Substantia nigra (tissue), 51 donors: ENCODE measurements at places on chromosomes 5 and 9.

DNA sequence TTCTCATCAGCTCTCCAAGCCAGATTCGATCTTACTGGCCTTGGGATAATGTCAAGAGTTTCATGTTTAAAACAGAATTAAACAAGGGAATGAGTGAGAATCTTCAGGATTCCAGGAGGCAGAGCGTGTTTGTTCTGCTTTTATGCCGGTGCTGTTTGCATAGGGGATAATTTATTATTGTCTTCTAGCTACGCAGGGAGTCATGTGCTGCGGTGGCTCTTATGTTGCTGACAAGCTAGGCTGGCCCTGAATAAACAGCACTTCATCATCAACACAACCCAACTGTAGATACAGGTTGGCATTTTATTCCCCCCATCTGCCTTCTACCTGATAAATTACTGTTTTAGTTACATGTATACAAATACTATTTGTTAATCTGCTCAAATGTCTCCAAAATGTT lies 47.1 kb upstream of the PCA3 start:
- no peak for DNase-seq

- peak; percentile 46 for DNase-seq
Measured at GRCh38 chr5:61603211-61603908, 271.3 kb downstream of the ZSWIM6 start.

- no peak for DNase-seq
Measured at GRCh38 chr5:95172659-95173058, 112.2 kb downstream of the MCTP1 start.

- no peak for DNase-seq
Measured at GRCh38 chr9:16864649-16865434, 5.6 kb downstream of the BNC2 start.

GRCh38 chr5:76404223-76405211 lies 1.4 kb downstream of the IQGAP2 start:
- DNase-seq = no peak

DNA sequence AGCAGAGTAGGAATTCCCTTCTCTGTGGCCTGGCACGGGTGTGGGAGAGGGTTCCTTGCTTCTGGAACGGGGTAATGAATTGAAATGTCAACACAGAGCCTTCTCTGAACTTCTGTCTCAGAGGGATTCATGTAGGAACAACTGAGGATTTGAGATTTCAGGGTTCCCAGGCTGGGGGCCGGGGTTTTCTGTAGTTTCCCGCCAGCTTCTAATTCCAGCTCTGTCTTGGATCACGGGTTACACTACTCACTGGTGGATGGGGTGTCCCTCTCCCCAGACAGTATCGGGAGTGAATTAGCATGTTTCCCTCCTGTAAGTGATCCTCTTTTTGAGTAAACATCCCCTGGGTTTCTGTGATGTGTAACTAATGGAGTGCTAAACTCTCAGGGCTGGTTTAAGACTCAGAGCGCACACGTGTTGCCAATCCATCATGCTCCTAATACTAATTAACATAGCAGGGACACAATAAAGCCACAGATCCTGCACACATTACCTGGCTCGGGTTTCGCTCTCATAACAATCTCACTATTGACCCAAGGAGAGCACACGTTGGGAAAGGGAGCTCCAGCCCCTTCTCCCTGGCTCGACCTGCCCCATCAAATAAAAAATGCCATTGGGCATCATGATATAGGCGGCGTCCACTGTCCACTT lies 18.1 kb upstream of the DMRT2 start:
- DNase-seq = no peak

DNA sequence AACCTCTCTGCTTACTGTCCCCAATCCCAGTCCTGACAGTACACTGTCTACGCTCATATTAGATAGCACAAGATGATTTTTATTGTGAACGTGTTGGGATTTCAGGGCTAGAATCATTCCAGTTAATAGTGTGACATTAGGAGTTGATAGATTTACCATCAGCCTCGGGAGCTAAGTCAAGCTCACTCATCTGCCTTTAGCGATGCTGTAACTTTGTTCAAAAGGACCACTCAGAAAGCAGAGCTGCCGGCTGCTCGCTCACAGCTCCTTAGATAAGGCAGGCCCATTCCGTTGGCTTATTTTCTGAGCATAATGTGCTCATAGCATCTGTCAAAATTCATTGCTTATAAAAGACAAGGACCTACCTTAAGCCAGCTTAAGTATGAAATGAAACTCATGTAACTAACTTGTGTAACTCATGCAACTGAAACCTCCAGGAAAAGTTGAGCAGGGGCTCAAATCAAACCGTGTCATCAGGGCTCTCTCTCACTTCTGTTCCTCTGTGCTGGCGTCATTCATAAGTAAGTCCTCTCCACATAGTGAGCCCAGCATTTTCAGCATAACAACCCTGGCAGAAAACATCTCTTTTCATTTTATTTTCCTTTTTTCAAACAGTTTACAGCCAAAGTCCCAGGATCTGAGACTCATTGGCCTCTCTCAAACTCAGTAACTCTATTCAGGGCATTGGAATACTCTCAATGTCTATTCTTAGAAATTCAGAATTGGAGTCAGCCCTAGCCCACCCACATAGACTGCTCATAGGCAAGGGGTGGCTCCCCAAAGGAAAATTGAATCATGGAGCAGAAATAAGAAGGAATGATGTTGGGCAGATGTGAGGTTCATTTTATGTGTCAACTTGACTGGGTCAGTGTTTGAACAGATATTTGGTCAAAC lies 208.8 kb downstream of the MAN2A1 start:
- no peak for DNase-seq

DNA sequence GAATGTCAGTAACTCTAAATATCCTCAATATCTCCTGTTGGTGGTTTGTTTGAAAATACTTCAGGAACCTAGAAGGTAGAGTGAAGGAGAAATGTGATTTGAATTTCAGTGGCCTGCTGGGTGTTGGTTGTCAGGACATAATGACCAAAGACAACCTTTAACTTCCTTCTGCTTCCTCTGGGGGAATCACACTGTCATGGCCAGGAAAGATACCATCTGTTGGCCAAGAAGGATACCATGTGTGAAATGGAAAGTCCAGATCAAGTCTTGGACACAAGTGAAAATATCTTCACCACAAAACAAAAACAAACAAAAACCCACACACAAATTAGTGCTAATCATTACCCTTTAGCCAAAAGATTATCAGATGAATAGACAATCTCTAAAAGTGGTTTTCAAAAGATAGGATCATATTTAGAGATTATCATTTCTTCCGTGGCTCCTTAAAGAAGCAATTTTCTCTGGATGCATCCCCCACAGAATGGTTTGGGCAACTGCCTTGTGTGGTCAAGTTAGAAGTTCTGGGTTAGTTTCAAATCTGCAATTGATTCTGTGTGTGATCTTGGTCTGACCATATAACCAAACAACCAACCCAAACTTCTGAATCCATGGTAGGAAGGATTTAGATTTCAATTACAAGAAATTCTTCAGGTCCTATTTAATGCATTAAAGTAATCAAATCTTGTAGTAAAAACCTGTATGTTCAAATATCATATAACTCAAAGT lies 1.6 kb downstream of the C1QTNF3 start:
- DNase-seq = no peak

- DNase-seq = no peak
Measured at GRCh38 chr5:4348919-4349318, 753.3 kb downstream of the IRX1 start.

DNA sequence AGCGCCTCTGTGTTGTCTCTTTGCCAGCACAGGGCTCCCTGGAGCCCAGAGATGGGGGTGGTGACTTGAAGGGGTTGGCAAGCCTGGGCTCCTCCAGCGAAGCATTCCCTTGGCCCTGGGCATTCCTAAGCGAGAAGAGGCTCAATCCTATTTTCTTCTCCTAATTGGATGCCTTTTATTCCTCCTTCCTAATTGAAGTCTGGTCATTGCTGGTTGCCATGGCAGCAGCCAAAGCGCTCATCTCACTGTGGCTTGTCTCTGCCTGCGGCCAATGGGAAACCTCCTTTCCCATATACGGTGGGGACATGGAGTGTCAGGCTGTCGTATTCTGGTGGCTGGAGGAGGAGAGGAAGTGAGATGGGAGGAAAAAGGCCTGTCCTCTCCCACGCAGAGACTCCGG lies 52.3 kb upstream of the RARS1 start:
- DNase-seq = peak; percentile 39

GRCh38 chr9:134296301-134297082 lies 29.8 kb upstream of the RXRA start:
- no peak for DNase-seq

GRCh38 chr5:71013575-71013974 lies 11.6 kb downstream of the NAIP start:
- no peak for DNase-seq

DNA sequence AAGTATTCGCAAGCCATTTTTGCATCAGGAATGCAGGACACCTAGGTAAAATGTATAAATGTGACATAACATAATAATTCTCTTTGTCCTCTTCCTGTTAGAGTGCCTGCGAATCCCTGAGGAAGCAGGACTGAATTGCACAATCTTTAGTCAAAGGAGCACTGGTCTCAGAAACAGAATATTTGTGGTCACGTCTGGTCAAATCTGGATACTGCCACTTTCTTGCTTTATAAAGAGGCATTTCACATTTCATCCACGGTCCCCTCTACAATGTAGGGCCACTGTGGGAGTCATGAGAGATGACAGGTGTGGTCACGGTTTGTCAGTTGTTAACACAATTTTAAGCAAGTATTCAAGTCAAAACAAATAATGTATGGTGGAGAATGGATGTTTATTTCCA lies 564.0 kb downstream of the IRX1 start:
- no peak for DNase-seq

DNA sequence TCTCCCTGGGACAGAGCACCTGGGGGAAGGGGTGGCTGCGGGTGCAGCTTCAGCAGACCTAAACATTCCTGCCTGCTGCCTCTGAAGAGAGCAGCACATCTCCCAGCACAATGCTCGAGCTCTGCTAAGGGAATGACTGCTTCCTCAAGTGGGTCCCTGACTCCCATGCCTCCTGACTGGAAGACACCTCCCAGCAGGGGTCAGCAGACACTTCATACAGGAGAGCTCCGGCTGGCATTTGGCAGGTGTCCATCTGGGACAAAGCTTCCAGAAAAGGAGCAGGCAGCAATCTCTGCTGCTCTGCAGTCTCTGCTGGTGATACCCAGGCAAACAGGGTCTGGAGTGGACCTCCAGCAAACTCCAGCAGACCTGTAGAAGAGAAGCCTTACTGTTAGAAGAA lies 77.2 kb downstream of the SLCO6A1 start:
- DNase-seq = no peak

DNA sequence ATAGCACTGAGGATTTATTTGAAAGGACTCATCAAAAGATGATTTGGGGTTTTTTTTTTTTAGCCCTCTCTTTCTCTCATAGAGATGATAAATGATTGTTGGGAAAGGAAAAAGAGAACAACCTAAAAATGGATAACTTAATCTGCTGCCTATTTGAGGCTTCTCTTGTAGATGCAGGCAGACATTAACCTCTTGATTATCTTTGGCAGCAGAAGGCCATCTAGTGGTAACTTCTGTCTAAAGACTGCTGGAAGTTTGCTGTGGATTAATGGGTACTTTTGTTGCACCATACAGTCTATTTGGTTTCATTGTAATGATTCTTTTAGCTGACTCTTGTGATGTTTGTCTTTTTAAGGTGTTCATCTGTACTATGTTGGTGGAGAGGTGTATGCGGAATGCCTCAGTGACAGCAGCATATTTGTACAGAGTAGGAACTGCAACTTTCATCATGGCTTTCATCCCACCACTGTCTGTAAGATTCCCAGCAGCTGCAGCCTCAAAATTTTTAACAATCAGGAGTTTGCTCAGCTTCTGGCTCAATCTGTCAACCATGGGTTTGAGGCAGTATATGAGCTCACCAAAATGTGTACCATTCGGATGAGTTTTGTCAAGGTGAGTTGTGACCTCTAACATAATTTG lies 18.8 kb downstream of the SMIM32 start:
- DNase-seq = no peak

GRCh38 chr5:168073311-168073710 lies 218.1 kb upstream of the WWC1 start:
- DNase-seq = no peak

GRCh38 chr9:35277171-35277520 lies 115.3 kb downstream of the UNC13B start:
- DNase-seq = no peak

DNA sequence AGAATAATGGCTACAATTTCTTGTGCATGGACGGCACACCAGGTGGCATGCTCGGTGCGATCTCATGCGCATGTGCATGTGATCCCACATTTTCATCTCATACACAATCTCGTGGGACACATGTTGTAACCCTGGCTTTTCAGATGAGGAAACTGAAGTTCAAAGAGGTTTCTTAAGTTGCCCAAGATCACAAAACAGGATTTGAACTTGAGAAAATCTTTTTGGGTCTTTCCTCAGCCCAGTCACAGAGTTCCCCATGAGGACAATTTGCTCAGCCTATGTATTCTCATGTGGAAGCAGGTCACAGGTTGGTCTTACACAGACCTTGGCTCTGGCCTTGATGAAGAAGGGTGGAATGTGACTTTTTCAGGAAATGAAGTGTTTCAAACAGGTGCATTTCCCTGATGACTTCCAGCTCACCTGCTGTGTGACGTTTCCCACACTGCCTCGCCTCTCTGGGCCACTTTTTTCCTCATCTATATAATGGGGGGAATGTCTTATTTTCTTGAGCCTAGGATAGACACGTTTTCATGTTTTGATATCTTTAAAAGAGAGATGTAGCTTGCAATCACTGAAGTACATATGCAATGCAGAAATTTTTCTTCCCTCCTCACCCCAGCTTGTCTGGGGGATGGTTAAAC lies 7.1 kb upstream of the ORM1 start:
- no peak for DNase-seq

DNA sequence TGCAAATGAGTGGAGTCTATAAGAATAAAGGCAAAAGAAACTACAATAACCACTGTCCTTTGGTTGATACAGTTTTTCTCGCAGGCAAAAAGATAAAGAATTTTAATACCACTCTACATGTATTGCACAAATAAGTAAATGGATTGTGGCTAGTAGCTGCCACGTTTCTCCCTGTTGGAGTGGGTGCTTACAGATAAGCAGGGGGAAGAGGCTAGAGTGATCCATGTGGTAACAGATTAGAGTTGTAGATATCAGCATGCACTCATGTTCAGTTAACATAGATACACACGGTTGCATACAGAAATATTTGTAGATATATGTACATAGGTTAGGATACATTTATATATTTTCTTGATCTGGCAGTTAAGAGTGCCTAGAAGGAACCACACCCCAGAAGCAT lies 179.5 kb downstream of the ARHGEF28 start:
- no peak for DNase-seq

DNA sequence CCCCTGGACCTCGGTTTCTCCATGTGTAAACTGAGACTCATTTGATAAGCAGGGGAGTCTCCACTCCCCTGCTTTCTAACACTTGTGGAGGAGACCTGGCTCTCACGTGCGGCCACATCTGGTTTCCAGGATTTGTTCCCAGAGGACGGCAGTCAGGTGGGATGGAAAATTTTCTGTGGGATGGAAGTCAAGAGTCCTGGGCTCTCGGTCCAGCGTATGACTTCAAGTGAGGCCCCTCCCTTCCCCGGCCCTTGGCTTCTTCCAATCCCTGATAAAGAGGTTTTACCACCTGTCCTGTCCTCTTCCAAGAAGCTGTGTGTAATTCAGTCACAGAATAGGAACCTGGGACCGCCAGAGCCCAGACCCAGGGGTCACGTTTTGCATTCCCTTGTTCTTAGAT lies 35.0 kb downstream of the TMOD1 start:
- DNase-seq = no peak
